ENCODE measurements at places on chromosomes 16 and 17.

DNA sequence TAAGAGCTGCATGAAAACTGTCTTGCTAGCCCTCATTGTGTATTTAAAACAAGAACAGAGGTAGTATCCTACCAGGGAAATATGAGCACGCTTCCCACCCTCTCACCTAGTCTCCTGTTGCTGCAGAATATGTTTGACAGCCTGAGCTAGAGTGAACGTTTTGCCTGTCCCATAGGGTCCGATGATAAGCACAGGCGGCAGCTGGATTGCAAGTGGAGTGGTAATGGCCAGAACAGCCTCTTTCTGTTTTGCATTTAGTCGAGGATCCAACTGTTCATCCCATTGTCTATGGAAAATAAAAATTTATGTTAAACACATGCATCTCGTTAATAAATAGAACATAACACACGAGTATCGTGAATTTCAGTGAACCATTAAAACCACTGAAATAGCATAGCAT, 84.2 kb downstream of the HELZ start:
- no peak for DNase-seq
- H3K27me3 ChIP-seq, result no peaks in the 10 kb centered on the region
- H3K36me3 ChIP-seq, result peaks cover 3% of the 10 kb centered on the region
- no peak overlapping the region for H3K27ac ChIP-seq

GRCh38 chr16:21169249-21169981, 10.9 kb downstream of the LDAF1 start:
- no peaks in the 10 kb centered on the region for H3K27me3 ChIP-seq
- DNase-seq, result no peak
- H3K4me3 ChIP-seq, result no peak overlapping the region
- no peak overlapping the region for H3K27ac ChIP-seq
- no peaks in the 10 kb centered on the region for H3K4me1 ChIP-seq

DNA sequence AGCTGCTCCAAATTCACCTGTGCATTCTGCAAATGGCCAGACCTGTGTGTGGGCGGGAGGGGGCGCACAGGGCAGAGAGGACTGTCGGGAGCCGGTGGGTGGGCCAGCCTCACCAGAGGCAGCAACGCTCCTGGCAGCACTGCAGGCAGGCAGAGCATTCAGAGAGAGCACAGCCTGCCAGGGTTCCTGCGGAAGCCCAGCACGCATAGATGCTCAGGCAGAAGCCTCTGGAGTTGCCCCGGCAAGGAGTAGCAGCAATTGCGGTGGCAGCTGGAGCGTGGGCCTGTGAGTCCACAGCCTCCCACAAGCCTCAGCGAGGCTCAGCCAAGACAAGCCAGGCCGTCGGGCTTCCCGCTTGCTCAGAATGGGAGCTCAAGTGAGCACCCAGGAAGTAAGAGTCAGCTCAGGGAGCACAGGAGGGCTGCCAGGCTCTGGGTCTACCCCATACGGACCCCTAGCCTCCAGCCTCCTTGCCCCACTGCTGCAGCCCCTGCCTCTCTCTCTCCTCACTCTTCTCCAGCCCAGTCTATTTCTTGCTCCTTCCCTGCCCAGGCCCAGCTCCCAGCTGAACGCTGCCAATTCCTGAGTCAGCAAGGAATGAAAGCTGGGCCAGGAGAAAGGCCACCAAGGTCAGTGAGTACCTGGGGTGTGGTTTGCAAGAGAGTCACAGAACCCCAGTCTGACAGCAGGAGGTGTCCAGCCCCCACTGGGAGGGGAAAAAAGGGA, 9.6 kb downstream of the EMC6 start:
- no peak for DNase-seq
- no peaks in the 10 kb centered on the region for H3K4me1 ChIP-seq
- peaks cover 2% of the 10 kb centered on the region for H3K27me3 ChIP-seq
- H3K4me3 ChIP-seq, result no peak overlapping the region
- peaks cover 24% of the 10 kb centered on the region for H3K36me3 ChIP-seq

DNA sequence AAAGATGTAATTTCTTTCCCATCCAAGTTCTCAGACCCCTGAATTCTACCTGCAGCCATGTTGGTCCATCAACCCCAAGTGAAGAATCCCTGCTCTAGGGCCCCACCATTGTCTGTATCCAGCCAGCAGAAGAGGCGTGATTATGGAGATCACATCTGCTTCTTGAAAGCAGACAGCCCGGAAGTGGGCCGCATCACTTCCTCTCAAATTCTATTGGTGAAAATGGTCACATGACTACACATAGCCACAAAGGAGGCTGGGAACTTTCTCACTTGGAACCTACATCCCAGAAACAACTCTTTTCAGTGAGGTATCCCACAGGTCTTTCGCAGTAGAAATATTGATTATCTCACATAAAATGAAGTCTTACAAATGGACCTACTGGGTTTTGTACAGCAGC, 40.1 kb downstream of the IL4R start:
- no peak overlapping the region for H3K4me3 ChIP-seq
- H3K27me3 ChIP-seq, result no peaks in the 10 kb centered on the region
- DNase-seq, result no peak
- no peak overlapping the region for H3K27ac ChIP-seq

GRCh38 chr16:17832738-17833137, 362.0 kb upstream of the XYLT1 start:
- DNase-seq, result no peak
- H3K4me1 ChIP-seq, result no peaks in the 10 kb centered on the region
- H3K27me3 ChIP-seq, result no peaks in the 10 kb centered on the region
- H3K36me3 ChIP-seq, result no peaks in the 10 kb centered on the region
- no peak overlapping the region for H3K4me3 ChIP-seq
- H3K27ac ChIP-seq, result no peak overlapping the region

DNA sequence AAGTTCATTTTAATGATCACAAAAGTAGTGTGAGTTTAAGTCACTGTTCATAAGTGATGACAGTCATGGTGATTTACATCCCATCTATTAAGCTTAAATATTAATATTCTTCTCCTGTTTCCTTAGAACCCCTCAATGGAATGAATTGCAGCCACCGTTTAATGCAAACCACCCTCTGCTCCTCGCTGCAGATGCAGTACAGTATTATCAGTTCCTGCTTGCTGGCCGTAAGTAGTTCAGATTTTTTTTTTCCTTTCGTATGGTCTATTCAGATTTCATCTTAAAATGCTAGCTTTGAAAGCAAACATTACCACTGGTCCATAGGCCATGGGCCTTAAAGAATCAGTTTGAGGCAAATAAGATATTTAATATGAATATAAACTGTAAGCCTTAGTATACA, 359.0 kb upstream of the TBX2 start:
- no peaks in the 10 kb centered on the region for H3K27me3 ChIP-seq
- no peaks in the 10 kb centered on the region for H3K4me1 ChIP-seq
- H3K4me3 ChIP-seq, result no peak overlapping the region

DNA sequence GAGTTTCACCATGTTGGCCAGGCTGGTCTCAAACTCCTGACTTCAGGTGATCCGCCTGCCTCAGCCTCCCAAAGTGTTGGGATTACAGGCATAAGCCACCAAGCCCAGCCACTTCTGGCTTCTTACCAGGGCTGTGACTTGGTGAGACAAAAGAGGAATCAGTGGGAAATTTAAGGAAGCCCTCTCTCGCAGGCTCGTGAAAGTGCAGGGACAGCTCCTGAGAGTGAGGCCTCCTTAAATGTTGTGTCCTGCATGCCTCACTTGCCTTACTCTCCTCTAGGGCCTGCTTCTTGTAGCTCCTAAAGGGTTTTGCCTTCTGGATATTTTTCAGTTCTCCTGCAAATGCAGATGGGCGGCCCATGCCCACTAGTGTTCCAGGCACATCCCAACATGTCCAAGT, 5.2 kb downstream of the AHSP start:
- peaks cover 14% of the 10 kb centered on the region for H3K4me1 ChIP-seq
- H3K27me3 ChIP-seq, result peaks cover 23% of the 10 kb centered on the region
- no peak overlapping the region for H3K4me3 ChIP-seq
- no peak overlapping the region for H3K27ac ChIP-seq

DNA sequence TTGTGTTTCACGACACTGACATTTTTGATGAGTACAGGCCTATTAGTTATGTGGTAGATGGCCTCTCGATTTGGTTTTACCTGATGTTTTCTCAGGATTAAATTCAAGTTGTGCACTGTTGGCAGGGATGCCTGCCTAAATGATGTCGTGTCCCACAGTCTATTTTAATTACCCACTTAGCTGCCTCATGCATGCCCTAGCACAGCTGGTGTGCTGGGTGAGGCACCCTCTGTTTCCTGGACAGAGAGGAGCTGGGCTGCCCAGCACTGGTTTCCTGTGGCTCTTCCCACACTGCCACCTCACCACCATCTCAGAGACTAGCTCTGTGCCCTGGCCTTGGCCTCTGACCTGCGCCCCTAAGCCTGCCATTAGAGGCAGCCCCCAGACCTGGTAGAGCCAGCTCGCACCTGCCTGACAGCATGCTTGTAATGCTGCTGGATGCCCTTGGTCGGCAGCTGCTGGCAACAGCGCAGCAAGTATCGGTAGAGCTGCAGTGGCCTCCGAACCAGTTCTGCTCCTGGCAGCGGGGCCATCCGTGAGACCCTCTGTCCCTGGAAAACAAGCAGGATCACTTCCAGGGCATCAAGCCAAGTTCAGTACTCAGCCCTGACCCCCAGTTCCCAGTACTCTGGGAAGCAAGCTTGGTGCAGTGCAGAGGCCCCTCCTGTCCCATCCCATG, 10.9 kb downstream of the LYRM9 start:
- H3K36me3 ChIP-seq, result peaks cover 18% of the 10 kb centered on the region
- no peak overlapping the region for H3K4me3 ChIP-seq
- H3K4me1 ChIP-seq, result peaks cover 17% of the 10 kb centered on the region
- no peak overlapping the region for H3K27ac ChIP-seq
- H3K27me3 ChIP-seq, result no peaks in the 10 kb centered on the region

GRCh38 chr16:49009204-49009603, 272.4 kb downstream of the CBLN1 start:
- H3K27me3 ChIP-seq, result no peaks in the 10 kb centered on the region
- H3K27ac ChIP-seq, result no peak overlapping the region
- peaks cover 9% of the 10 kb centered on the region for H3K4me1 ChIP-seq
- no peak for DNase-seq
- H3K4me3 ChIP-seq, result no peak overlapping the region

- H3K36me3 ChIP-seq, result peaks cover 9% of the 10 kb centered on the region
- peaks cover 11% of the 10 kb centered on the region for H3K4me1 ChIP-seq
- peaks cover 37% of the 10 kb centered on the region for H3K27me3 ChIP-seq
- no peak for DNase-seq
Measured at GRCh38 chr16:54944002-54944401, 13.3 kb downstream of the IRX5 start.

DNA sequence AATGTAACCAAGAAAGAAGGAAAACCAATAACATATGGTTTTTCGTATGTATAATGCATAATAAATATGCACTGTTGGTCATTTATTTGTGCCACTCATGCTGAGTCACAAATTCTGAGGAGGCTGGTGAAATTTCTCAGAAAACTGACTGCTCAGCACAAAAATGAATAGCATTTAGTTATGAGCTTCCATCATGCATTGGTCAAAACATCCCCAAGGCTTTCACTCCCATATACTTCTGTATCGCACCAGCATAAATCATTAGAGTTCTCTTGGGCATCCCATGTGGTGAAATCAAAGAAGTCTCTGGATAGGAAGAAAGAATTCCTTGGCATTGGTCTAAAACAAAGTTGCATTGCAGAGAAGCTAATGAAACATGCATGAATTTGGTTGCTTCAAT, 785.6 kb upstream of the CDH8 start:
- no peak overlapping the region for H3K4me3 ChIP-seq
- no peaks in the 10 kb centered on the region for H3K36me3 ChIP-seq
- H3K27ac ChIP-seq, result no peak overlapping the region
- no peak for DNase-seq

- H3K27me3 ChIP-seq, result peaks cover 2% of the 10 kb centered on the region
- H3K4me3 ChIP-seq, result no peak overlapping the region
- no peak for DNase-seq
- peaks cover 8% of the 10 kb centered on the region for H3K4me1 ChIP-seq
- no peaks in the 10 kb centered on the region for H3K36me3 ChIP-seq
- no peak overlapping the region for H3K27ac ChIP-seq
Measured at GRCh38 chr17:34770586-34770985, 190.7 kb downstream of the CCT6B start.

GRCh38 chr17:3558603-3559269, 1.1 kb upstream of the TRPV3 start:
- H3K36me3 ChIP-seq, result no peaks in the 10 kb centered on the region
- no peak overlapping the region for H3K4me3 ChIP-seq
- no peak for DNase-seq
- H3K4me1 ChIP-seq, result no peaks in the 10 kb centered on the region

DNA sequence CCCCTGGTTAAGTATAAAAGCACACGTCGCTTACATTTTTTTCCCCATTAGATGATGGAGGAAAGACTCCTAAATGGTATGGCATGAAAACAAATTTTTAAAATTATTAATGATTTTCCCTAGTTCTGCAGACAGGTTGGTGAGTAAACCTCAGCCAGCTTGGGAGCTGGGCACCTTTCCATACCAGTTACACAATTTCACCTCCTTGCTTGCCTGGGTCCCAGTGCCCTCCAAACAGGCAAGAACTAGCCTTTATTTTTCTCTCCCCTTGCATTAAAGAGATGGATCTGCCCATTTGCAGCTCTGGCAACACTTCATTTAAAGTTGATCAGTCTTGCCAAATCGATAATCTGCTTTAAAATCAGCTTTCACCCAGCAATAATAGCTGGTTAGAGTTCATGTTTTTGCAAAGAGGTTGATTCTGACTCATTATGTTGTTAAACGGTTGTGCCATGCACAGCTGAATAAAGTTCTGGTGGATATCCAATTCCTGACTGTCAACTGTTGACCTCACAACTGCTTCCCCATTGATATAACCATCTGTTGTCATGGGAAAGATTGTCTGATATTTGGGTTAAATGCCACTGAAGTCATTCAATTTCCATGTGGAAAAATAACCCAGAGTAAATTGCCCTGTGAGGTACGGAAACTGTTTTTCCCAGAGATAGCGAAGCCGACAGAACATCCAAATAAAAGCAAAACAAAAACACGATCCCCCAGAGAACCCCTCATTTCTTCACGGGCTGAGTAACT, 1.3 kb downstream of the C17orf58 start:
- H3K27ac ChIP-seq, result peak overlapping the region; percentile 7
- no peaks in the 10 kb centered on the region for H3K36me3 ChIP-seq
- DNase-seq, result no peak
- peak overlapping the region; percentile 63 for H3K4me3 ChIP-seq

DNA sequence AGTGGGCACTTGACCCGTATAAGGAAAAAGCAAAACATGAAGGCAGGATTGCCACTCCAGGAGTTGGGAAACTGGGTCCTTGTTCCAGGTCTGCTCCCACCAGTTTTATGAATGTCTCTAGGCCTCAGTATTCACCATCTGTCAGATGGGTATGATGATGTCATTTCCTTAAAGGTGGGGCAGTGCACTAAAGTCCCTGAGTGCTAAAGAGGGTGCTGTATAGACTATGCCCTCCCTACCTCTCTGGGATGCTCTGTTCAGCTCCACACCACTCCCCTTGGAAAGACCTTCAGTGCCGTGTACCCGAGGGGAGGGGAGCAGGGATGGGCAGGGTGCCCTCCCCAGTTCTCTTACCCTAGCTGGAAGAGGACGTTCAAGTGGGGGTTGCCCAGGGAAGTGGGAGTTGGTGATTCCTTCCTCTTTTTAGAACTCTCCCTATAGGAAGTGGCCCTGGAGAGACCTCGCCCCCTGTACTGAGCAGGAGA, 2.2 kb downstream of the LASP1 start:
- no peak for DNase-seq
- H3K27ac ChIP-seq, result peak overlapping the region; percentile 82
- H3K4me3 ChIP-seq, result peak overlapping the region; percentile 100
- H3K36me3 ChIP-seq, result peaks cover 17% of the 10 kb centered on the region
